Prostate gland (tissue), 2 donors: ENCODE measurements at places on chromosomes 16 and 17. TPM values are rescaled to one million over a fixed set of nuclear protein-coding genes. Genes with fewer than 3 reads are reported as not detected.
A peak's percentile ranks its signal among the peaks of the same experiment; 100 is the strongest.

DNA sequence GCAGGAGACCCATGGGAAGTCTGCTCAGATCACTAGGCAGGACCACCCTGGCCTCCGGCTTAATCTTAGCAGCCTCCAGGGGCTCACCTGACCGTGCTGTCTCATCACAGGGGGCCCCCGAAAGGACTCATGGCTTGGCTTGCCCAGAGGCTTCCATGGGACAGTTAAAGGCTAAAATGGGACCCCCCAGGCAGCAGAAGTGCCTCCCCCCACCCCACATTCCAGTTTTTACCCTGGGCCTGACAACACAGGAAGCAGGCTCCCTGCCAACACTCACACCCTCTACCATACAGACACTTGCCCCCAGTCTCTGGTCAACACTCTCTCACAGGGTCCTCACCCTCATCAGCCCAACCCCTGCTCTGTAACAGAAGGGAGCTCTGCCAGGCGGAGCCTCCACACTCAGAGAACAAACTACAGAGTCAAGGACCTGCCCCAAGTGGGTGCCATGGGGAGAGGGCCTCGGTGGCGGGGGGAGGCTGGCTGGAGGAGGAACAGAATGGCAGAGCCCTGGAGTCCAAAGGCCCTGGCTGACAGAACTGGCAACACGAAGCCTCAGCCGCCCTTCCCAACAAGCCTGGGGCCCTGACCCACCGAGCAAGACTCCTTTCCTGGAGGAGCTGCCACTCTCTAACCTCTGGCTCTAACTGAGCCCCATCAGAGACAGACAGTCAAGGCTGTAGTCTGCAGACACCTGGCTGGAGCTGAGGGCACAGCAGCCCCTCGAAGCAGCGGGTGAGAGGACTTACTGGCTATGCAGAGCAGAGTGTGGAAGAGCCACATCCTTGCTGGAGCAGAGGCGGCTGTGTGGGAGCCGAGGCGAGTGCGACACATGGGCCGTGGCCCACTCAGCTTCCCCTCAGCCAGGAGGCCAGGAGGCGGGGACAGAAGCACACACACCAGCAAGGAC is at the start of gene ITGAE:
Gene ITGAE, minus strand, starts transcription at position 827 of the 910 bp plus-strand sequence. Its CDS starts 44 bp downstream, at position 783.
- DNase-seq = no peak

DNA sequence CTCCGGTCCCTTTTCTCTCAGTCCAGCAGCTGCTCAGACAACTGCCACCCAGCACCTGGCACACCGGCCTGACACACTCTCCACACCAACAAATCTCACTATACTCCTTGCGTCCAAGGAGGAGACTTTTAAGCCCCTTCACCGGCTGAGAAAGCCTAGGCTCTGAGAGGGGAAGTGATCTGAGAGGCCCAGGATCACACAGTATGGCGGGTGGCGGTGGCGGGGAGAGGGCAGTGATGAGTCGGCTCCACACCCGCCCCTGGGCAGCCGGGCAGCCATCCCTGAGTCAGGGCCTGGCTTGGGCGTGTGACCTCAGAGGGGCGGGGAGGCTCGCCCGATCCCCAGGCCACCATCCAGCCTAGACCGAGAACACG is 569 bp downstream of the FLII start:
- DNase-seq = peak; percentile 54

- peak; percentile 74 for DNase-seq
Observed at GRCh38 chr16:51657848-51658247, 506.8 kb upstream of the SALL1 start.

DNA sequence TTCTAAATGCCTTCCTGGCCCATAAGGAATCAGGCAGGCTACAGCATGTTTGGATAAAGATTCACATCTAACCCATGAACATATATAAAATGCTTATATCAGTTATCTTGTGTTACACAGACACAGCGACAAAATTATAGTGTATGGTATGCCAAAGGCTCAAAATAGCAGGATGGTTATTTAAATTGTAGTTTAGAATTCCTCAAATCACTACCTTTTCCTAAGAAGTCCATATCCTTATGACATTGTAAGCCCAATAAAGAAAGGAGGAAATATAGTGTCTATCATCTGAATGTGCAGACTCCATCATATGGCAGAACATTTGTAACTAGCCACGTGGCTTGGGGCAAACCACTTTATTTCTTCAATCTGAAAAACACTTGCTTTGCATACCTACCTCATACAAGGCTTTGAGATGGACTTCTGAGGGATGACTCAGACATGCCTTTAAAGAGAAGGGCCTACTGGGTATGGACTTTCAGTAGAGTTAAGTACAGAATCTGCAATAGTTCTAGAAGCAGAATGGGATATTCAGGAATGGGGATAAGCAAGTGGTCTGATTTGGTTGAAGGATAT is 12.1 kb upstream of the DHX8 start:
- DNase-seq = no peak

DNA sequence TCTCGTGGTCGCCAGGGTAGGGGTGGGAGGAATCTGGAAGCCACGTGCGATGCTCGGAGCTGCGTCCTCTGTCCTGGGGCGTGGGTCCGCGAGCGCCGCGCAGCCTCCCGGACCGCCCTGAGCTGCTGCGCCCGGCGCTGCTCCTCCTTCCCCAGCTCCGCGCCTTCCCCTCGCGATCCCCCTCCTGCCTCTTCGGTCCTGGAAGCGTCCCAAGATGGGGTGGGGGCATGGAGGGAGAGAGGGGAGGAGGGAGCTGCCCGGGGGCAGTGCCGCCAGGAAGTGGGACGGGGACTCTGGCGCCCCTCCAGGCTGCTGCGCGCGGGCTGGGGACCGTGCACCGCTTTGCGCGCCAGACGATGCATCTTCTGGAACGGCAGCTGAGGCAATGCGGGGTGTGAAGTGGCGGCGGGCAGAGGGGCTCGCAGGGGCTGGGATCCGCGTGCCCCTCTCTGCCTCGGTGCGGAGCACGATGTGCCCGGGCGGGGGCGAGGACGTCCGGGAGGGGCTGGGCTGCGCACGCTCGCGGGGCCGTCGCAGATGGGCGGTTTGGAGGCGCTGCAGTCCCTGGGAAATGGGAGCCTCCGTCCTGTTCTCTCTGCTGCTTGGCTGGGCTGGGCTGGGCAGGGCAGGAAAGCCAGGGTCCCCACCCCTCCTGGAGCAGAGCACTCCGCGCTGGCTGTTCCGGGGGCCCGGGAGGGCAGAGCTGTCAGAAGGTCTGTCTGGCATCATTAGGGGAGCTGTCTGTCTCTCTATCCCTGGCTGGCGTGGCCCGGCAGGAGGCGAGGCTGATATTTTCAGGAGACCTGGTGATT is 388.0 kb downstream of the SEC14L1 start:
- DNase-seq = no peak

DNA sequence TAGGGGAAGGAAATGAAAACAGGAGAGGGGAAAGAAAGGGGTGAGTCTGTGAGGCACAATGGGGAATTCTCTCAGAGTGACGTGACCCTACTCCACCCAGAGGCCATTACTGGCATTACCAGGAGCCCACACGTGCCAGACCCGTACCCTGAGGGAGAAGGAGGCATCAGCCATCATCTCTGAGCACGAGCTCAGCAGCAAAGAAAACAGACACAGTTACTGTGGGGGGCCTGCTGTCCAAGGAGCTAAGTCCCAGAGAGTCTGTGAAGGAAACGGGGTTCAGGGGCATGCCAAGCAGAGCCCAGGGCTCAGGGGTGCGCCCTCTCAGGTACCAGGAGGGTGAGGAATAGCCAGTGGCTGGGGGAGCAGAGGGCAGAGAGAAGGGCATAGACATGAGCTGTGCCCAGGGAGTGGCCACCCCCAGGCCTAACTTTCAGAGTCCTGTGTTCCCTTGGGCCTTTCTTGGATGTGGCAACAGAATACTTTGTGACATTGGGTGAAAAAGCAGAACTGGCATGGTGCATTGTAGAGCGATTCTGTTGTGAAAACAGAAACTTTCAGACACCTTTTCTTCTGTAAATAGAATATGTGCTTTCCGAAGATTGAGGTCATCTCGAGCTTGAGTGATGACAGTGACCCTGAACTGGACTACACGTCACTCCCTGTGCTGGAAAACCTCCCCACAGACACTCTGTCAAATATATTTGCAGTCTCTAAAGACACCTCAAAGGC is 11.3 kb downstream of the TAF1C start:
- DNase-seq = peak; percentile 51

GRCh38 chr16:7227229-7227721 is 105.4 kb upstream of the RBFOX1 start:
- DNase-seq = no peak

- DNase-seq = no peak
Observed at GRCh38 chr16:53982631-53983042, 278.7 kb downstream of the FTO start.

- DNase-seq = peak; percentile 57
Observed at GRCh38 chr17:18261146-18261515, 669 bp downstream of the MIEF2 start.

DNA sequence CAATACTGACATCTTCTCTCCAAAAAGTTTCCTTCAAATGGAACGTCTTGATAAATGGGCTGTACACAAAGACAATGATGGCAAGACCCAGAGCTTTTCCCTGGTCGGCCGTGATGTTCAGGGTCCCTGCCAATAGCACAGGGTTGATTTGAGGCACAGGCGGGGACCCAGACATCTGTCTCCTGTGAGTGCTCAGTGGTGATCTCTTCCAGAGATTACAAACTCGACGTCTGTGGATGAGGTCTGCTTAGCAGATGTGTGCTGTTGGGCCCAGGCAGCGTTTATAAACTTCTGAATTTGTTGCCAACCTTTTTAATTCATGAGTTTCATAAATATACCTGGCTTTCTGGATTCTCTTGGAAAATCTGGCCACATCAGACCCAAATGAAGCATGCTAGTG is 14.9 kb downstream of the CPPED1 start:
- DNase-seq = no peak

DNA sequence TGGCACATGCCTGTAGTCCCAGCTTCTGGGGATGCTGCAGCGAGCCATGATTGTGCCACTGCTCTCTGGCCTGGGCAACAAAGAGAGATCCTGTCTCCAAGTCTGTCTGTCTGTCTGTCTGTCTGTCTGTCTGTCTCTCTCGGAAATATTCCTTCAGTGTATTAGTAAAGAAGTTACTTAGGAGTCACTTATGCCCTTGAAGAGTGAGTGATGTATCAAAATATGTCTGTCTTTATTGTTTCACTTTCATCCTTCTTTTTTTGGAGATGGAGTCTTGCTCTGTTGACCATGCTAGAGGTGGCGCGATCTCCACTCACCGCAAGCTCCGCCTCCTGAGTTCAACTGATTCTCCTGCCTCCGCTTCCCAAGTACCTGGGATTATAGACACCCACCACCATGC is 410.5 kb downstream of the WWOX start:
- no peak for DNase-seq

GRCh38 chr16:87216841-87217275 is 100.3 kb downstream of the C16orf95 start:
- DNase-seq = no peak

Gene MAP2K6
- total RNA-seq = 14.1 TPM

Gene SPNS2
- total RNA-seq = 14.0 TPM

Gene BLMH
- 21.7 TPM for total RNA-seq

Gene BEAN1
- total RNA-seq = 0.51 TPM

Gene ACSM2A
- total RNA-seq = 0.17 TPM

Gene KRT40
- total RNA-seq = 0.74 TPM

Gene KLHL11
- total RNA-seq = 45.0 TPM

Gene CLEC19A
- total RNA-seq = 0.23 TPM

Gene MYL11
- 23.5 TPM for total RNA-seq

Gene EDC4
- total RNA-seq = 76.5 TPM

Gene NLRP1
- total RNA-seq = 29.9 TPM
